ENCODE measurements at places on chromosomes 11 and 22.

- no peak for DNase-seq
These were observed 31.8 kb upstream of the RFPL3 start for GRCh38 chr22:32325811-32326237.

- no peak for DNase-seq
These were observed 60.6 kb downstream of the MED15 start for GRCh38 chr22:20567993-20568417.

GRCh38 chr11:910044-910588 lies 494 bp downstream of the CHID1 start:
- DNase-seq: no peak

- DNase-seq: no peak
These were observed 50.0 kb upstream of the NFRKB start for GRCh38 chr11:129945373-129945772.

DNA sequence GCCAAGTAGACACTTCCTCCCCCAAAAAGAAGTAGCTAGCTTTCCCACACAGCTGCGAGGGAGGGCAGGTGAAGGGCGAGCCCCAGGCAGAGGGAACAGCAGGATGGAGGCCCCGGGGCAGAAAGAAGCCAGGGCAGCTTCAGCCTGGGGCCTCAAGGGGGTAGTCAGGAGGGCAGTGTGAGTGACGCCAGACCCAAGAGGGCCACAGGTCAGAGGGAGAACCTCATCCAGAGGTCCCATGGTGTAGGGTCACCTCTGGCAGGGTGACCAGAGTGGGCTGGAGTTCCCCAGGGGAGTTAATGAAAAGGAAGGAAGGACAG lies 9.2 kb downstream of the PRR5 start:
- DNase-seq: no peak

DNA sequence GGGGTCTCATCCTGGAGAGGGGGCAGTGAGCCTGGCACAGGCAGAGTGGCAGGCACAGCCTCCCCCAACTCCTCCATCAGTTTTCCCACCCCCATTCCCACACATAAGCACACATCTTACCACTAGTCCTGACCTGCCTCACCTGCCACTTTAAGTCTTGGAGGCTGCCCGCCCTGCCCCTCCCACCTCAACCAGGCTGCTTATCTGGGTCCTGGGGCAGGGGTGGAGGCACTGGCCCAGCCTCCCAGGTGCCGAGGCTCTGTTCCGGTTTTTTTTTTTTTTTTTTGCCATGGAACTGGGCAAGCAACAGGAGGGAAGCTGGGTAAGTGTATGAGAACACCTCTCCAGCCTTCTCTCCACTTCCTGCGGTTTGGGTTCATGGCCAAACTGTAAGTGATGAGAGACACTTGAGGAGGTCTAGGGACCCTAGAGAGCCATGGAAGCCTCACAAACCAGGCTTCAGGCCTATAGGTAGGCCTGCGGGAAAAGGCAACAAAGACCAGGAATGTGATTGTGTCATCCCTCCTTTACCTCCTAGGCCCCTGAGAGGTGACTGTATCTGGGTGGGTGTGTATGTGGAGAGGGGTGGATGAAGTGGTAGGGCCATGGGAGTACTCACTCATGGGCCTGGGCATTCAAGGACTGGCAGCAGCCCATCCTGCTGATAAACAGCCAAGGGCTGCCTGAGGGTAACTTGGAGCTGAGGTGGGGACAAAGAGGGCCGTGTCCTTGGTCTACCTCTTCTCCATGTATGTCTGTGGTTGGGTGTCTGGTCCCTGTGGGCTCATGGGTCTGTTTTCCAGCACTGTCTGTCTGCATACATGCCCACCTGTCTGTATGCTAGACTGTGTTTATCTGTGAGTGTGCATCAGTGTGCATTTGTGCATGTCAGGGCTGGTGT lies 22.6 kb downstream of the PHLDB1 start:
- DNase-seq: no peak

GRCh38 chr11:10481560-10482349 lies 26.7 kb downstream of the AMPD3 start:
- no peak for DNase-seq

All from muscle of arm (tissue), 14 donors.